ENCODE measurements at places on chromosomes 7 and 10.

GRCh38 chr10:131169146-131169545, 142.4 kb downstream of the TCERG1L start:
- no peak for DNase-seq

GRCh38 chr10:80292607-80293239, 3.3 kb upstream of the MAT1A start:
- DNase-seq, result no peak

- peak; percentile 73 for DNase-seq
These were observed 293.9 kb downstream of the SNX13 start for GRCh38 chr7:17646253-17646956.

- no peak for DNase-seq
These were observed 34.3 kb upstream of the EXOC6 start for GRCh38 chr10:92813979-92814378.

DNA sequence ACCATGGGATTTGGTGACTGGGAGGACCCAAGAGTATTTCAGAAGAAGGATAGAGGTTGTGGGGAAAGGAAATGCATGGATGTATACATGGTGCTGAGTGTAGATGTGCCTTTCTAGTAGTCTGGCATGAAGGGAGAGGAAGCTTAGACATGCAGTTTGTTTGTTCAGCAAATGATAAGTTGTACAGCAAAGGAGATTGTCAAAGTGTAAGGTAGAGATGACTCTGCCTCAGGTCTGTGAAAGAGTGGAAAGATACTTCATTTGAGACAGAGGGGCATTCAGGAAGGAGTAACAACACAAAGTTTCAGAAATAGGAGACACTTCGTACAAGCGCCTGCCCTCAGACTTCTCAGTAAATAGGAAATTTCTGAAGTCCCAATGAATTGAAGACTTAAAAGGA, 152.3 kb downstream of the CELF2 start:
- no peak for DNase-seq

DNA sequence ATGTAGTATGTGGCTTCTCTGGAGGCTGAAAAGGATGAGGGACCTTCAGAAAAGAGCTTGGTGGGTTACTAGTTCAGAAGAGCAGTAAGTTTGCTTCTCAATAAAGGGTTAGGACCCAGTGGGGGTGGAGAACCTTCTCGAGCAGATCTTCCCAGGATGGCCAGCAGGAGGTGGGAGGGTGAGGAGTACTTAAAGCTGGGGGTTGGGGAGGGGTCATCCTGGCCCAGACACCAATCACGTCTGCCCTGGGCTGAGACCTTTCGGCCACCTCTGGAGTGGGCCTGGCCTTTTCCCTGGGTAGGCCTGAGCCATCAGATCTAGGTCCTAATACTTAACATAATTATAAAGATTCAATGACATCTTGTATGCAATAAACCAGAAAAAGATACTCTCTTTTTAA, 149.0 kb upstream of the TCF7L2 start:
- no peak for DNase-seq

DNA sequence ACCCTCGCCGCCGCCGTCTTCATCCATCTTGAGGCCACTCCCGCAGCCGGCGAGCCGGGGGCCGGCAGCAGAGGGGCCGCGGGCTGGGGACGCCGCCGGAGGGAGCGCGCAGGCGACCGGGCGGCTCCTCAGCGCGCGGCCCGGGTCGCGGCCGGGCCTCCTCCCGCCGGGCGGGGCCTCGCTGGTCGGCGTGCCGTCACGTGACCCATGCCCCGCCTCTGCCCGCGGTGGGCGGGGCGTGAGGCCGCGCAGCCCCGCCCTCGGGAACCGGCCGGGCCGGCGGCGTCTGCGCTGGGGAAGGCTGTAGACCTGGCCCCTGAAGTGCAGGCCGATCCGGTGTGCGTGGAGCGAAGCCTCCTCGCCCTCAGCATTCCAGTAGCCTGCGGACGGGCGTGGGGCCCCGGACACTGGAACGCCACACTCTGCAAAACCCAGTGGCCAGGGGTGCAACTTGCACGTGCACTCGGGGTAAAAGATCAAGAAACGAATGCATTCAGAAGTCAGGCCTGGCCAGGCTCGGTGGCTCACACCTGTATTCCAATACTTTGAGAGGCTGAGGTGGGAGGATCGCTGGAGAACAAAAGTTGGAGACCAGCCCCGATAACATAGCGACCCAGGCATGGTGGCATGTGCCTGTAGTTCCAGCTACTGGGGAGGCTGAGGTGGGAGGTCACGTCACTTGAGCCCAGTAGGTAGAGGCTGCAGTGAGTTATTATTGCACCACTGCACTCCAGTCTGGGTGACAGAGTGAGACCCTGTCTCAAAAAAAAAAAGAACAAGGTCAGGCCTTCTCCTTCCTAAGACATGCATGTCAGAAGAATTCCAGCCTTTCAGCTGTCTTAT, at the start of gene CYTH3:
CYTH3 (minus strand) TSS at position 144 of the 843 bp plus-strand sequence; CDS start at position 27, 117 bp downstream.
- DNase-seq, result peak; percentile 74

GRCh38 chr10:112728118-112728883, 221.7 kb upstream of the TCF7L2 start:
- no peak for DNase-seq

DNA sequence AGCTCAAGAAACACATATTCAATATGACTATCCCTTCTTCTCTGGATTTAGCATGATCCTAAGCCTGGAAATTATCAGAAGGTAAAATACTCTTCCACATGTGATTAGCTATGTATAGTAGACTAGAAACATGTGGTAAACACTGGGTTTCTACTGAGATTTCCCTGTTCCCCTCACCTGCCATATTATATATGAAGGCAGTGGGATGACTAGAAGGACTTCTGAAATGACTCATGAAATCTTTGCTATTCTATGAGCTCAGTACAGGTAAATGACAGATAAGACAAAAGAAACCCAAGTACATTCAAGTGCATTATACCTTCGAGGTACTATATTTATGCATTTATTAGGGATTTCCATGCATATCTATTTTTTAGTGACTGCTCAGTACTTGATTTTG, 152.9 kb downstream of the DNAJB9 start:
- no peak for DNase-seq

GRCh38 chr10:127552446-127552845, 3.3 kb downstream of the NPS start:
- no peak for DNase-seq

- DNase-seq, result no peak
These were observed 45.5 kb downstream of the CASTOR2 start for GRCh38 chr7:75010036-75010435.

DNA sequence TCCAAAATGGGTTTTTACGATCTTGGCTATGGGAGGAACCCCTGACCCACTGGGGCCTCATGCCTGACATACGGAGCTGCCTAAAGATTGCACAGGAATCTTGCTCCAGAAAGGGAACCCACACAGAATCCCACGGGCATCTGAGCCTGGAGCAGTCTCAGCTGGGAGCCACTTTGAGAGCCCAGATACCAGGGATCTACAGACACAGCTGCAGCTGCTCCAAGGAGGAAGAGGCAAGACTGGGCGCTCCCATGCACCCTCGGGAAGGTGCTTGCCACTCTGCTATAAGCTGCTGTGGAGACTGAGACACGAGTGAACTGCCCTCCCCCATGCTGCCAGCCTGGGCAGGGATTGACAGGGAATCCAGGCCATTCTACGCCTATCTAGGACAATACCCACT, 202.5 kb downstream of the REEP3 start:
- no peak for DNase-seq

DNA sequence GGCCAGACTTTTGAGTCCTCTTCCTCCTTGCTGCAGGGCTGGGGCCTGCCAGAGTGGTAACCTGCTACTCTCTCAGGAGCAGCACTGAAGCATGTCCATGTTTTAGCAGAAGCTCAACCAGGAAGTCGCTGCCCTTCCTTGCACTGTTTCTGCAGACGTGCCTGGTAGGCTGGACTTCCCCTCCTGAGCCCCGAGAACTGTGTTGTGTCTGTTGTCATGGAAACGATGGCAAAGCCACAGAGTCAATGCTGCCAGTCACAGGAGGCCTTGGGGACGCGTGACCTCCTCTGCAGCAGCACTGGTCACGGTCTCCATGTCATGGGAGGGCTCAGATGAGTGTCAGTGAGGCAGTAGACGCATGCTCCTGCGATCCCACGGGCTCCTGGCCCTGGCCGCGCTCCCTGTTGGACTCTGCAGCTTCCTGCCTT, 145.5 kb downstream of the FANK1 start:
- peak; percentile 55 for DNase-seq

DNA sequence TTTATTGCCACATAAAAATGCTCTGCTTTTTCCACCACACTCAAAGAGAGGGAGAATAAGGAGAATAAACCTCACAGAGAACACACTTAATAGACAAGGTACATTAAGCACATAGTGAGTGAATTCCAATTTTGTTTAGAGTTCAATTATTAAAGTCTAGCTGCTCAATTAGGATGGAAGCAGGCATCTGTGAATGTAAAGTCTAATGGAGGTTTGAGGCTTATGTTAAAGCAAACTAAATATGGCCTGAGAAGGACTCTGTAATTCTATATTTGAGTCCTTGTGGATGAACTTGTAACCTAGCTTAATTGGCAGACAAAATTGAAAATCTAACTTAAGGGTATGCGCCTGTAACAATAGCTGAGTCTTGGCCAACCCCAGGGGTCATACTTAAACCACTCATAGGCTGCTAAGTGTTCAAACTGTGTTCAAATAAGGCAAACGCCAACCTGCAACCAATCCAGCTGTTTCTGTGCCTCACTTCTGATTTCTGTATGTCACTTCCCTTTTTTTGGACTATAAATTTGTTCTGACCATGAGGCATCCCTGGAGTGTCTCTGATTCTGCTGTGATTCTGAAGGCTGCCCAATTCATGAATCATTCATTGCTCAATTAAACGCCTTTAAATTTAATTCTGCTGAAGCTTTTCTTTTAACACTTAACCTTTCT, 31.3 kb upstream of the NME8 start:
- no peak for DNase-seq

DNA sequence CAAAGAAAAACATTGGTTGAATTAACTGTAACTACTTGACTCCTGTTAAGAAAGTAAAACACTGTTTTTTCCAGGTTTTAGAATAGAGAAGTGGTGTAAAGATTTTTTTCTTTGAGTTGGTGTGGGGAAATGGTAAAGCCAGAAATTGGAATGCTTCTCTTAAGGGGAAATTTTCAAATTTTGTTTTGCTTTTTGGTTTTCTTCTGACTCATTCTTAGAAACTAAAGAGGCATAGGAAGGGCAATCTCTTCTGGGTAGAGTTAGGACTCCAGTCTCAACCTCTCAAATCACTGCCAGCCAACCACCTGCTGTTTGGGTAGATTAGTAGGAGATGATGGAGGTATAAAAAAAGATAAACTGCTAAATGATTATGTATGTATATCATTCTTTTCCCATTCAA, 47.7 kb upstream of the STRIP2 start:
- DNase-seq, result no peak

- no peak for DNase-seq
These were observed 94.6 kb upstream of the BTBD16 start for GRCh38 chr10:122176232-122177213.

DNA sequence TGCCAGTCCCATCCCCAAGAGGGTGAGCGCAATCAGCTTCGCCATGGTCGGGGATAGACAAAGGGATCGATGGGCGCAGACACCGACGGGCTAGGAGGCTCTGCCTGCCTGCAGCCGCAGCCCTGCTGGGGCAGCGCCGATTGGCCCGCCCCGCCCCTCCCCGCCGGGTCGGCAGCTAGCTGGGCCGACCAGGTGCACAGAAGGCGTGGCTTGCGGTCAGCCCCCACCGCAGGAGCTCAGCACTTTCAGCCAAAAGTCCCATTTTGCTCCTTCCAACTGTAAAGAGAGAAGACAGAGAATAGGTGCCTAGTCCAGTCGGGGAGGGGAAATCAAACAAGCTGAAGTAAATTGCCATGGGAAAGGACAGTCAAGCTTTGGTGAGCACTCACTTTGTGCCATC, at the start of gene PON1:
PON1 (minus strand) TSS at position 102 of the 400 bp plus-strand sequence; CDS start at position 45, 57 bp downstream.
- no peak for DNase-seq

DNA sequence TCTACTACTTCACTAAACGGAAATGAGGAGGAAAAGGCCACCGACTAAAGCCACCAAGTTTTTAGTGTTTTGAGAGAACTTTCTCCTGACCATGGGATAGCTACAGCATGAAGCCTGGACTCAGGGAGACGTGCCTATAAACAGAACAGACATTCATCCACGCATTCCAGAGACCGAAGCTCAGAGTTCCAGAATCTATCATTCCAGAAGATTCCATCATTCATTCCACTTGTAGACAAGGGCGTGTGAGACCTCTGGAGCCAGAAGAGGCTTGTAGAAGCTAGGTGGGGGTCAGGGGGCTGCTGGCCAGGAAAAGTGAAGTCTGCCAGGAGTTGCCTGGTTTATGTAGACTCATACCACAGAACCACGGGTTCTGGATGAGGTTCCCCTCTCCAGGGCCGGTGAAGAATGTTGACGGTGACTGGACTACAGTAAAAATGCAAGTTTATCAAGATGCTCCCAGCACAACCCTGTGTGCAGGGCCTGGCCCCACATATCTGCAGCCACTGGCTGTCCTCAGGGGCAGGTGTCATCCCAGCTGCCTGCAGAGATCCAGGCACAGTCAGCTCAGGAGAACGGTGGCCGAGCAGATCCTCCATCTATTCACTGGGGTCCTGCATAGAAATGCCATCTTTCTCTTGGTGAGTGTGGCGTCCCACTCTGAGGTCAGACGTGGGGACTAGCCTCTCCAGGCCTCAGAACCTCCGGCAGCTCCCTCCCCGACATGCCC, 215.7 kb downstream of the USP6NL start:
- no peak for DNase-seq

GRCh38 chr10:76297358-76297757, 865.9 kb downstream of the LRMDA start:
- no peak for DNase-seq

DNA sequence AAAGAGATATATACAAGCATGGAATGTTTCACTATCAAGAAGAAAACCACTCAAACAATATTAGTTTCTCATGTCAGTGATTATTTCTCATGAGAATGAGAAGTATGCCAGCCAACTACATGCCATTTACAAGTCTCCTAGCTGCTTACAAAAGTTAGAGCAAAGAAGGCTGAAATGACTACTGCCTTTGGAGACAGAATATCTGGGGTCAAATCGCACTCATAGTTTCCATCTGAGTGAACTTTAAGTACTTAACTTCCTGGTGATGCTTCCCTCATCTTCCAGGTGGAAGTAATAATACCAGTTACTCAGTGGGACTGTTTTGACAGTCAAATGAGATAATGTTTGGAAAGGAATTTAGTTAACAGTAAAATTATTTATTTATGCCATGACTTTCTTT, 42.0 kb upstream of the RHOBTB1 start:
- DNase-seq, result no peak

- no peak for DNase-seq
These were observed 194.7 kb downstream of the SNX13 start for GRCh38 chr7:17745610-17746009.

DNA sequence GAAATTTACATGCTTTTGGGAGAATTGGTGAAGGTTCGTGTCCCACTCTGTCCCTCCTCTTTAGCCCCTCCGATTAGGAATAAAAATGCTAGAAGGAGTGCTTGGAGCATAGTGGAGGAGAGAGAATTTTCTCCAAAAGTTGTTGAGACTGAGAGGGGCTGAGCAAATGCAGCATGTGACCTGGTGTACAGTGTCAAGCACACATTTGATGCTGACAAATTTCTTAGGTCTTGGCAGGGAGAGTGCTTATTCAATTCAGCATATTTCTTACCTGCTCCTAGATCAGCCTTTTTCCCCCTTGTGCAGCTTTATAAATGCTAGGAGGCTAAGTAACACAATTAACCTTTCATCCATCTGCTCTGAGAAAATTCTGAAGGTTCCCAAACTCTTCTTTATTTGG, 189.0 kb downstream of the GALNT17 start:
- DNase-seq, result no peak

- peak; percentile 27 for DNase-seq
These were observed 2.4 kb downstream of the TLL2 start for GRCh38 chr10:96511044-96511945.

Measured in H4 (cell line).